ENCODE measurements at places on chromosomes 16 and 17. TPM values are rescaled to one million over a fixed set of nuclear protein-coding genes. Genes with fewer than 3 reads are reported as not detected.

Gene AP2B1
- total RNA-seq: 137 TPM

Gene MMP28
- 1.2 TPM for total RNA-seq

Gene NUPR1
- 50.2 TPM for total RNA-seq

DNA sequence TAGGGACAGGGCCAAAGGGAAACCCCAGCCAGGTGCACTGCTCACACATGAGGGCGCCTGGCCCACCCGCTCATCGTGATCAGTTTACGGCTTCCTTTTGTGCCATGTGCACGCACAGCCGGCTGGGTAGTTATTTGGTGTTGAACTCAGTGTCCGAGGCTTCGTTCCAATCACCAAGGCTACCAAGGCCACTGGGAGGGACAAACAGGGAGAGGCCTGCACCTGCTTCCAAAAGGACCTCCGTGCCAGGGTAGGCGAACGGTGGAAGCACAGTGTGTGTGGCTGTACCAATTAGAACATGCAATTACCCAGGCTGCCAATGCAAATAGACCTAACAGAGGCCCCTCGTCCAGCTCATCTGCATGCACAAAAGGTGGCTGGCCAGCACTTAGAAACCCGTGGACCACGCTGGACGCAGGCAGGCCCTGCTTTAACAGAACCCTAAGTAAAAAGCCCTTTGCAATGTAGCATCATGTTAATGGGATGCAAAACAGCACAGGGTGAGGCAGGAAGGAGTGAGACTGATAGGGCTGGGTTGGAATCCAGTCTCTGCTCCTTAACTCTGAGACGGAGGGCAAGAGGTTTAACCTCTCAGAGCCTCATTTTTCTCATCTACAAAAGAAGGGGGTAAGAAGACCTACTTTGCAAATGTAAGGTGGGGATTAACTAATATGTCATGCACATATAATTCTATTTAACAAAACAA is 204.0 kb downstream of the XYLT1 start:
- DNase-seq: no peak

GRCh38 chr16:17766012-17766411 is 295.3 kb upstream of the XYLT1 start:
- no peak for DNase-seq

GRCh38 chr17:2369551-2370210 is 31.2 kb downstream of the MNT start:
- no peak for DNase-seq

Measured in cardiac septum (tissue), 1 donor.